ENCODE measurements at places on chromosomes 6 and 20. TPM values are rescaled to one million over a fixed set of nuclear protein-coding genes. Genes with fewer than 3 reads are reported as not detected.

GRCh38 chr6:99867026-99867425, 127.0 kb downstream of the MCHR2 start:
- no peak for DNase-seq

Gene RSPO3
- total RNA-seq = not detected

DNA sequence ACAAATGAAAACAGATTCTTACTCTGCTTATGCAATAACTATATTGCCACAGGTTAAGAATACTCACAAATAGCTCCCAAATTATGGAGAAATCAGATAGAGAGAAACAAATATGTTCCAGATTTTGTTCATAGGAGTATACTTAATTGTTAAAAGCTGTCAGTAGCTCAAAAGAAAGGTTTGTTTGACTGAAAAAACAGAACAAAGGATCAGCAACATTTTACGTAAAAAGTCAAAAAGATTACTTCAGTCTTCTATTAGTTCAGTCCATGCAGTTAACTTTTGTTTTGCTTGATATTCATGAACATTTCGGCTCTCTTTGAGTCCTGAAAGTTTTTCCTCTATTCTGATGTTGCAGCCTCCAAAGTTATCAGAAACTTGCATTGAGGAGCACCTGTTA, 13.4 kb upstream of the NANP start:
- DNase-seq = no peak

Gene TRIM15
- total RNA-seq = not detected

DNA sequence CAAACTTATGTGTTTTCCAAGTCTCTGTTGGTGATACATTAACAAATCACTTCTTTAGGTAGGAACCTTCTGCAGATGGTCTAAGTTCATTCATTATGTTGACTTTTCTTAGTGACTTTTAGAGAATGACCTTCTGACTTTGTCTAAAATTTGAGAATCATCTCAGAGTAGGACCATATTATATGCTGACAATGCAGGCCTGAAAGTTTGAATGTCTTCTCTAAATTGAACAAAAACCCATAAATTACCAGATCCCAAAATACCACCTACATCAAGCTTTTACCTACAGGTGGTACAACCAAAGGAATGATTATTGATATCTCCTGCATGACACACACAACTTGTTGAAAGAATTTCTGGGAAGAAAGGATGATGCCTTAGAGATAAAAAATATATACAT, 191.5 kb downstream of the SOD2 start:
- no peak for DNase-seq

Gene SLC2A10
- total RNA-seq = 12.7 TPM

GRCh38 chr6:150220634-150221551, 78.0 kb downstream of the PPP1R14C start:
- no peak for DNase-seq

Gene ZSCAN9
- 30.3 TPM for total RNA-seq

DNA sequence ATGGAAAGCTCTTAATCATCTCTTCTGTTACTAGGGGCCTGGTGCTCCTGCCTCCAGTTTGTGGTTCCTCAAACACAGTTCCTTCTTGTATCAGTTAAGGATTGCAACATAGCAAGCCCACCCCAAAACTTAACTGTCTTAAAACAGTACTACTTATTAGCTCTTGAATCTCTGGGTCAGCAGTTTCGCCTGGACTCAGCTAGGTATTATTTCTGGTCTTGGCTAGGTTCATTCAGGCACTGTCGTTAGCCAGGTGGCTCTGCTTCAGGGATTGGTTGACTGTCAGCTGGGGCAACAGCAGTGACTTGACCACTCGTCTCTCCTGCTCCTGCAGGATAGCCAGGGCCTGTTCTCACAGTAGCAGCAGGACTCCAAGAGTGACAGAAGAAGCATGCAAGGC, 30.0 kb upstream of the RALY start:
- no peak for DNase-seq

Gene CCM2L
- total RNA-seq = 0.14 TPM

DNA sequence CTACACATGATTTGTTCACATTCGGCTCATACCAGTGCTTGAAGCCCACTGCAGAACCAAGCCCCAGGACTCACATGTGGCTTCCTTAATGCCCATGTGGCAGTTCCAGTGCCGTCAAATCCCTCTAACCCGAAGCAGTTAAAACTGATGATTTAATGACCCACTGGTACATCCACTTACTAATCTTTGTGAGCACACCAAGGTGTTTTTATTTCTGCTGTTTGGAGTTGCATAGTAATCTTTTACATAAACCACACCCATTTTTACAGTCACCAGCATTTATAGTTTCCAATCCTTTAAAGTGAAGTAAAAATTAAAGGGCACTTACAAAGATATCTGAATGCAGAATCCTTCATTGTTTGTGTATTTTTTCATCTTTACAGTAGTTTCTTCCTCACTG, 232.0 kb downstream of the ANKRD60 start:
- DNase-seq = no peak

GRCh38 chr6:18076231-18076630, 46.2 kb downstream of the NHLRC1 start:
- no peak for DNase-seq

Gene DPPA5
- not detected for total RNA-seq

DNA sequence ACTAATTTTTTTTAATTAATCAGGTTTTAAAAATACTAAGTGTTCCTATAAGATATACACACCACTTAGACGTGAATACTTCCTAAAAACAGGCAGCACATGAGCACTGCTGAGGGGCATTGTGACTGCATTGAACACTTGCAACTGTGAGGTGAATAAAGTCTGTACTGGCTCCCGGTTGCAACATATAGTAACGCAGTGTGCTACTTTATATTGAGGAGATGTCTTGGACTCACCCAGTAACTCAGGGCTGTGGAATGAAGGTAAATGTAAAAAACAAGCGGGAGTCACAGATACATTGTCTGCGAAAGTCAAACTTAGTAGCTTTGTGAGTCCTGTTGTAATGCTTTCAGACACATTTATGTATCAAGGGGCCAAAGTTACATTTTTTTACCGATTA, 17.0 kb upstream of the HLA-A start:
- no peak for DNase-seq

DNA sequence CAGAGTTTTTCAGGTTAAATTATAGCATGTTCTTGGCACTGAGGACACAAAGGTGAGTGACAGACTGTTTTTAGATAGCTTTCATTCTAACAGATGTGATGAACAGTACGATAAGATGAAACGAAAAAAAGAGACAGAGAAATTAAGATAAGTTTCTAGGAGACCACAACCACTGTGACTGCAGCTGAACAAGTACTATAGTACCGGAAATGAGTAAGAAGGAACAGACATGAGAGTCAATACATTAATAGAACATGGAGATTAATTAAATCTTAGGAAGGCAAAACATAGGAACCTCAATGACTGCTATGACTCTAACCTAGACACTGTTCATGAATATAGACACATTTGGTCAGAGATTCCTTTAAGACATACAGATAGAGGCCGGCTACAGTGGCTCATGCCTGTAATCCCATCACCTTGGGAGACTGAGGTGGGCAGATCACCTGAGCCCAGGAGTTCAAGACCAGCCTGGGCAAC, 40.2 kb downstream of the HBS1L start:
- no peak for DNase-seq

DNA sequence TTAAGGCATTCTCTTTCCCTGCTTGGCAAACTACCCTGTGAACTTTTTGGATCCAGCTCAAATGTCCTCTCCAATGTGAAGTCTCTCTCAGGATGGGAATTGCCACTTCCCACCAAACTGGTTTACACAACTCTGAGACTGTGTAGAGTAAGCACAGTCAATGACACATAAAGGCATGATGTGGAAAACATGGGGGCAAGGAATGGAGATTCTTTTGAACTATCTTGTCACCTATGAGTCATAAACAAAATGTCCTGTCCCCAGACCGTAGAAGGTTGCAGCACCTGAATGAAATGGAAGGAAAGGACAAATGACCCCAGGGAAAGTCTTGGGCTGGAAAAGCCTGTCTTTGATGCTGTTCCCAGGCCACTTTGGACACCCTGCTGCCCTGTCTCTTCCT, 11.0 kb upstream of the KIF13A start:
- DNase-seq = no peak

DNA sequence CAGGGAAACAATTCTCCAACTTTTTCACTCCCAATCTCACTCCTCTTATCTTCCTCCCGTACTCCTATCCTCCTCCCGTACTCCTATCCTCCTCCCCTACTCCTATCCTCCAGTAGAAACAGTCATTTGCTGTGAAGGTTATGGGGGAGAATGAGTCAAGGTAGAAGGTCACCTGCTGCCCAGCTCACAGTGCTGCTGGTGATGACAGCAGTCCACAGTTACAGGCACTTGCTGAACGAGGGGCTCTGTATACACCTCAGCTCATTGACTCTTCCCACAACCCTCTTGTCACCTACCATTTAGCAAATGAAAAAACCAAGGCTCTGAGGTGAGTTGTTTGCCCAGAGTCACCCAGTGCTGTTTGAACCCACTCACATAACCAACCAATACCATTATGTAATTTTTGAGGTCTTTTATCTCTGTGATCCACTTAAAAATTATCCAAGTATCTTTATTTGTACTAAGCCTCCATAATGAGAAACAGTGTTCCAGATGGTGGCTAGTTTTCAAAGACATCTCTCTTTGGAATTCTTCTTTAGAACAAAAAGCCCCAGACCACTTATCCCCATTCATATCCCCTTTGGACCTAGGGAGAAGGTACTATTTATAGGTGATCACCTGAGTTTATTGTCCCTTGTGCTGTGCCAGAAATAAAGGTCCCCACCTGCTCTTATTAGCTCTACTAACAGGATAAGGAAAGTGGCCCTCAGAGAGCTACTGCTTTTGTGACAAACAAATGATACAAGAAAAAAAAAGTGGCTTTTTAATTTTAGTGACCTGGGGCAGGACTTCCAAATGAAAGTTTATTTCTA, 53.2 kb downstream of the PTPN1 start:
- DNase-seq = no peak

DNA sequence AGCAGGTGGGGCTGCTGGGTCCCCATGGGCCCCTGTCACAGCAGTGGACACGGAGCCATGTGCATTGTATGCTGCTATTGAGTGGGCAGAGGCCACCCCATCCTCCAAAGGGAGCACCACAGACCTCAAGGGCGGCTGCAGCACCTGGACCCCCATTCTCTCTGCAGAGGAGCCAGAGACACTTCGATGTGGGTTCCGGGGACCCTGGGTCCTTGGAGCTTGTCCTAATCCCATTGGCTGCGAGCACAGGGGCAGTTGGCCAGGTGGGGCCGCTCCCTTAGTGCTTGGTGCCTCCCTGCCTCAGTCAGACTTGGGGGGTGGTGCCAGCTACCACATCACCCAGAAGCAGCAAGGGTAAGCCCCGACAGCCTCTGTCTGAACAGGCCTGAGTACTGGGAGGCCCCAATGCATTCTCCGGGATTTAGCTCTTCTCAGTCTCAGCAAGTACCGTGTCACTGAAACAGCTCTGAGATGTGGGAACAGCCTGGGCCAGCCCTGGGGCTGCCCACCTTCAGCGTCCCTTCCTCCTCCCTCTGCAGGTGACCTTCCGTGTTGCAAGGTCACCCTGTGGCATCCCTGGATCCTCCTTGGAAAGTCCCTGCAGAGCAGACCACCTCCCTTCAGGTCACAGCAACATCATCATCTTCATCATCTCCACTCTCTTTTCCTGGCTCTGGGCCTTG, 73.9 kb downstream of the GINS1 start:
- no peak for DNase-seq

Gene BTNL2
- total RNA-seq = not detected

GRCh38 chr20:62423326-62423706, 4.0 kb downstream of the RBBP8NL start:
- DNase-seq = no peak

Gene UNC5CL
- 1.6 TPM for total RNA-seq

GRCh38 chr6:42420741-42421140, 31.0 kb downstream of the TRERF1 start:
- no peak for DNase-seq

- DNase-seq = no peak
These were observed 9.2 kb upstream of the ZNF318 start for GRCh38 chr6:43378631-43379030.

Gene BPIFB4
- total RNA-seq = not detected

DNA sequence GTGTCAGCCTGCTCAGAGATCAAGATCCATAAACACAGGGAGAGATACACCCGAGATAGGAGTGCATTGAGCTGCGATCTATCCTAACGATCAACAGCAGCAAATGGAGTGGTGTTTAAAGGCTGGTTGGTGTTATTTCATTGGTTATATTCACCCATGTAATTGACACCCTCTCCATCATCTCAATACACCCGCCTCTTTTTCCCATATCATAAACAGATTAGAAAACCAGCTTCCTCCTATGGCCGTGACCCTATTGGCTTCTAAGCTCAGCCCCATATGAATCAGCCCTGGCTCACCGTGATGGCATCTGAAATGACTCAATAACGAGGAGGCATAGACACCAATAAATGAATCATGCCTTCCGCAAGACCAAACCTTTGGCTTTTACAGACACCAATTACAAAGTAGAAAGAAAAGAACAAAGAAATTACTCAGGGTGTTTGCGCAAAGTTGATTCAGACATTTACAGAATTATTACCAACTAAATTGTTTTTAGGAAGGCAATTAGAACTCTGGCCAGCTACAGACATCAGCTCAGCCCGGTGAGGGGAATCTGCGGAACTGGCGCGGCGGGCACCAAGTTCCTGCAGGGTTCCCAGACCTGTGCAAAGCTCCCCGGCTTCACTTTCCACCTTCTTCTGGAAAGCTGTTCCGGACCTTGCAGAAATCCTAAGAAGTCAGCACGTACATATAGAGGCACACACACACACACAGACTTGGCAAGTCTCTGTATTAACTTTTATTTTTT, 11.5 kb downstream of the PMEPA1 start:
- no peak for DNase-seq

GRCh38 chr6:46329568-46329967, 158.8 kb upstream of the ENPP5 start:
- DNase-seq = no peak

DNA sequence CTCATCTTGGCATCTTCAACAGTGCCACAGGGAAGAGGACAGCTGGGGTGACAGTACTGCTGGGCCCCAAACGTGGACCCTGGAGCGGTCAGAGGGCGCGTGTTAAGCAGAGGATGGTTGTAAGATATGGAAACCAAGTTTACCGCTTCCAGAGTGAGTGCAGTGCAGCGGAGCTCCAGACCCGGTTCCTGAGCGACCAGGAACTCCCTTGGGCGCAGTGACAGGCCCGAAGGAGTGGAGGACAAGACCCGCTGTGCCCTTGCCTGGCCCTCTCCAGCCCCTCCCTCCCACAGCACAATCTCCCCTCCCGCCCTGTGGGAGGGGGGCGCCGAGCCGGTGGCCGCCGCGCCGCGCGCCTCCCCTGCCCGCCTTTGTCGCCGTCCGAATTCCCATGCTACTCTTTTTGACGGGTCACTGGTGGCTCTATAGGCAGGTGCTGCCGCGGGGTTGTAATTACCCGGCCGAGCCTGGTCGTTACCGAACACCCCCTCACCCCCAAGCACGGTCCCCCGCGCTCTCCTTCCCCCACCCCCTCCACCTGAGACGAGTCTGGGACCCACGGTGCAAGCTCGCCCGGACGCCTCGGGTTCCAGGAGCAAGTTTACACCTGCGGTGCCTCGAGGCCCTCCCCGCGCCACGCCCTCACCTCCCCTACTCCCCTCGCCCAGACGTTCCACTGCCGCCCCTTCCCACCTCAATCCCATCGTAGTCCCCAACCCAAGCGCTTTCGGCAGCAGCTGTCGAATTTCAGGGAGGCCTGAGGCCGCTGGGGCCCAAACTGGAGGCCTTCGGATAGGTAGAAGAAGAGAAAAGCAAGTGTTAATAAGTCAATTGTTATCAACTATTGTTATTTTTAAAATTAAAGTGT, 3.9 kb downstream of the NR2E1 start:
- no peak for DNase-seq

- no peak for DNase-seq
These were observed 369.4 kb downstream of the BMP2 start for GRCh38 chr20:7136886-7137285.
